ENCODE measurements at places on chromosomes 16 and 17. TPM values are rescaled to one million over a fixed set of nuclear protein-coding genes. Genes with fewer than 3 reads are reported as not detected.

- DNase-seq, result peak; percentile 38
Measured at GRCh38 chr17:10226930-10227695, 28.7 kb upstream of the GAS7 start.

DNA sequence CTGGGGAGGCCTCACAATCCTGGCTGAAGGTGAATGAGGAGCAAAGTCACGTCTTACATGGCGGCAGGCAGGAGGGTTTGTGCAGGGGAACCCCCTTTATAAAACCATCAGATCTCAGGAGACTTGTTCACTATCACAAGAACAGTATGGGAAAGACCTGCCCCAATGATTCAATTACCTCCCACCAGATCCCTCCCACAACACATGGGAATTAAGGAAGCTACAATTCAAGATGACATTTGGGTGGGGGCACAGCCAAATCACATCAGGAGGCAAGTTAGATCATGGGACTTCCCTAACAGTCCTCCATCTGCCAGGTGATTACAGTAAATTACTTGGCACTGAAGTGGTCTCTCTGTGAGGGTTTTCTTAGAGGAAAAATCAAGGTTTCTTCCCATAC lies 5.3 kb downstream of the TMEM114 start:
- DNase-seq, result no peak

DNA sequence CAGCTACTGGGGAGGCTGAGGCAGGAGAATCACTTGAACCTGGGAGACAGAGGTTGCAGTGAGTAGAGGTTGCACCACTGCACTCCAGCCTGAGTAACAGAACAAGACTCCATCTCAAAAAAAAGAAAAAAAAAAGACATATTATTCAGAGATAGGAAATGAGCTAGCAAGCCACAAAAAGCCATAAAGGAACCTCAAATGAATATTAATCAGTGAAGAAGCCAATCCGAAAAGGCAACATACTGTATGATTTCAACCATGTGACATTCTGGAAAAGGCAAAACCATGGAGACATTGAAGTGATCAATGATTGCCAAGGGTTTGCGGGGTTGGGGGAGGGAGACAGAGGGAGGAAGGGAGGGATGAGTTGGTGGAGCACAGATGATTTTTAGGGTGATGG lies 8.4 kb upstream of the EXOC7 start:
- DNase-seq, result no peak

- peak; percentile 62 for DNase-seq
Measured at GRCh38 chr16:49857423-49858181, 1.7 kb upstream of the ZNF423 start.

The HSD3B7 gene
- polyA plus RNA-seq, result 12.2 TPM

Data from heart right ventricle (tissue), 16 donors.